ENCODE measurements at places on chromosomes 6 and 20. TPM values are rescaled to one million over a fixed set of nuclear protein-coding genes. Genes with fewer than 3 reads are reported as not detected.

DNA sequence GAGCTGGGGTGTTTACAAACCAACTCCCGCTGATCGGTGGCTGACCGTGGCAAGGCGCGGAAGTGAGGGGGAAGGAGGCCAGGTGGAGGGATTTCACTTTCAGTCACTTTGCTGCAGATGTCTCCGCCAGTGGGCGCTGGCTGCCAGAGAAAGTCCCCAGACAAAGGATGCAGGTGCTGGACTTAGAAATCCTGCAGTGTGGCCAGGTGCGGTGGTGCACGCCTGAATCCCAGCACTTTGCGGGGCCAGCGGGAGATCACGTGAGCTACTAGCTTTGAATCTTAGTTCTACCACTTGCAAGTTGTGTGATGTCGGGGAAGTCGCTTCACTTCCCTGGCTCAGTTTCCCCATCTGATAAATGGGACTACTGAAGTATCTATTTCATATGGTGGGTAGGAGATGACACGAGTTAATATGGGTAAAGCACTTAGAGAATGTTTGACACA, 180.4 kb downstream of the ZNF217 start:
- DNase-seq = peak; percentile 12

GCNT2 gene
- total RNA-seq = 6.2 TPM

- DNase-seq = no peak
Measured at GRCh38 chr6:31438222-31438621, 34.8 kb downstream of the MICA start.

DDO gene
- 5.5 TPM for total RNA-seq

PNPLA1 gene
- not detected for total RNA-seq

EPPIN gene
- not detected for total RNA-seq

DNA sequence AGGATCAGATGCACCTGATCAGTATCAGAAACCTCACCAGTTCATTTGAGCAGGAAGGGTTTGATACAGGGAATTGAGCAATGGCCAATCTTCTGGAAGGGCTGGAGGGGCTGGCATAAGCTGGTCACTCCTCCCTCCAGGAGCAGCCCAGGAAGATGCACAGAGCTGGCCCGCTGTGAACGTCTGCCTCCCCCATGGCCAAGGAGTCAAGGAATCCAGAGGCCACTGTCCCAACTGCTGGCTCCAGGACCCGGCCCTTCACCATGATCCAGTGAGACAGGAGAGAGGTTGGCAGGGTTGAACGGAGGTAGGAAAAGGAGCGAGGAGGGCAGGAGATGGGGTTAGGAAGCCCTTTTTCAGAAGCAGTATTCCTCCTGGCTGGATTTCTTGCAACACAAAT, 113.9 kb upstream of the CST7 start:
- no peak for DNase-seq

DNA sequence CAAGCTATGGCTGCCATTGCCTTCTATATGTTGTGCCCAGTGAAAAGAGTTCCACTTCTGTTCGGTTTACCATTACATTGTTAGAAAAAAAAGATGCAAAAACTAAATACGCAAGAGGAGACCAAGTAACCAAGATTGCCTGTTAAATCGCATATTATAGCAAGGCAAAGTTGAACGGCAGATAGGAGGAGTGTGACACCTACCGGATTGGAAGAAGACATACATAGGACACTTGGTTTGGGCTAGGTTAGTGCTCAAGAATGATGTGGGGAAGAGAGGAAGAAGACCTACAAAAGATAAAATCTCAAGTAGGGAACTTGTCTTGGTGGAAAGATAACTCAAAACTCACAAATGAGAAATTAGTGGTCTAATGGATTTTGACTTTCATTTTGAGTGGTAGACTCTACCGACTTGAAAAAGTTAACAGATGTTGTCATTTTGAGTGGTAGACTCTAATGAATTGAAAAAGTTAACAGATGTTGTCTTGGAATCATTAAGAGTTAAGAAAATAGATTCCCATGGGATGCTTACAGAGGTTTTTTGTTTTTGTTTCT, 95.5 kb downstream of the F13A1 start:
- peak; percentile 52 for DNase-seq

TFAP2C gene
- total RNA-seq = 104 TPM

DNA sequence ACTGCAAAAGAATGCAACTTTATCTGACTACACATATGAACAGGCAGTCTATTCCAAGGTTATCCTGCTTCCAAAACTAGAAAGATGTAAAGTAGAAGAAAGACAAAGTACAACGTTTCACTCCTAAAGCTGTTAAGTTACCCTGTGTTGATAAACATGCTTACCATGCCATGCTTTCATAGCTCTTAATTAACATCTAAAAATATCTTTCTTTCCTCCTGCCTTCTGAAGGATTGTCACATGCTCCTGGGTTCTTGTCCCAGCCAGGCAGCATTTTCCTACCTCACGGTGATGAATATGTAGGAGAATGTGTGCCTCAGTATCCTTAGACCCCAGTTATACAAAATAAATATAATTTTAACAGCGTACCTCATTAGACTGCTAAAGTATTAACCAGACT, 344.6 kb downstream of the SYNE1 start:
- no peak for DNase-seq

DNA sequence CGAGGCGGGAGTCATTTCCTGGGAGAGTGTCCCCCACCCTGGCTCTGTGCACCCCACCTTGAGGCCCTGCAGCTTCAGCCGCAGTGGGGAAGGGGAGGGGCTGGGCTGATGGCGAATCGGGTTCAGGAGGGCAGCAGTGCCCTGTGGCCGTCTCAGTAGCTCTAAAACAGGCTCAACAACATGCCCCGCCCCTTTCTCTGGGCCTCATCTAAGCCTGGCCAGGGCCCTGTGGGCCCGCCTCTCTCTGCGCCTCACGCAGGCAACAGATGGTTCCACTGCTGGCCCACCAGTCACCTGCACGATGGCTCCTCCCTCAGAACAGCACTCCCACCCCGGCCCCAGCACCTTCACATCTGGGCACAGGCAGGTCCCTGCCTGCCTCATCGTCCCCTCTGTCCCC, 30.2 kb downstream of the CHRNA4 start:
- DNase-seq = no peak

MYLIP gene
- 8.3 TPM for total RNA-seq

DNA sequence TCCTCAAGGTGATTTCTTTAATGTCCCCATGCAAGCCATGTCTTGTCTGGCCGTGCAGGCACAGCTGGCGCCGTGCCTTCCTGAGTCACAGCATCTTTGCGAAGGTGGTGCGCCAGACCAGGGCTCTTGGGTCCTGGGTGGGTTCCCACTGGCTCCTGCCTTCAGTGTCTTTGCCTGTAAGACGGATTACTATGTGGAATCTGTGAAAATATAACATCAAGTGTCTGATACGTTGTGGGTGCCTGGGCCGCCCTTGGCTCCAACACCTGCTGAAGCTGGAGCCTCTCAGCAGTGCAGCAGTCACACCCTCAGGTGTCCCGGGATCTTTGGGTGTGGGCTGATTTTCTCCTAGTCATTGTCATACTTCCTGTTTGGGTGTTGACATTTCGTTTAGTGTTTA, 3.2 kb downstream of the OSBPL2 start:
- DNase-seq = no peak

RSPH4A gene
- not detected for total RNA-seq

DNA sequence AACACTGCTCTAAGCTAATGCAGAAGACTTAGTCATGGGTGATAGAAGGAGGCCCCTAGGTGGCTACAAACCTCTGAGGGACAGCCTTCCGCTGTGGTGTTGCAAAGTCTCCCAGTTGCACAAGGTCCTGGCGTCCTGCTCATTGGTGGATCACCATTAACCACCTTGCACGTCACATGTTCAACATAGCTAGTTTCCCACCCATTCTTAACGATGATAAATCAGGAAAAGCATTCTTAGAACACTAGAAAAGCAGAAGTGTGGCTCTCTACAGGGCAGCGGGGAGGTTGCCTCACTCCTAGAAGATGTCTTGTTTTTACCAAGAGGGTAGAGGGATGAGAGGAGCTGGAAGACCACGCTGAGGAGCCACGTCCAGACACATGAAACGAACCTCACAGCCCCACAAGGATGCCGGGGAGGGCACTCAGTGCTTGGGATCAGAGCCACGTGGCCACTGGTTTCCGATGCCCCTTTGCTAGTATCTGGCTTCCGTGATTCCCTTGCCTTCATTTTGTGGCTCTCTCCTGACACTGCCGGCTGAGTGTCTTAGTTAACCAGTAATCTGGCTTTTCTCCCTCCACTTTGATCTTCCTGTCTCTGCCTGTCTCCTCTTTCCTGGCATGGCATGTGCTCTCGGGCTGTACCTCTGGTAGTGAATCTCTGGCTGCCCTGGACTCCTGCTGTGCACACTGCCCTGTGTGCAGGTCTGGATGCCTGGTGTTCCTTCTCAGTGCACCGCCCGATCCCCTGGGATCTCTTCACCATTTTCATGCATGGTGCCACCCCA, 91.4 kb upstream of the NEDD9 start:
- no peak for DNase-seq

DNA sequence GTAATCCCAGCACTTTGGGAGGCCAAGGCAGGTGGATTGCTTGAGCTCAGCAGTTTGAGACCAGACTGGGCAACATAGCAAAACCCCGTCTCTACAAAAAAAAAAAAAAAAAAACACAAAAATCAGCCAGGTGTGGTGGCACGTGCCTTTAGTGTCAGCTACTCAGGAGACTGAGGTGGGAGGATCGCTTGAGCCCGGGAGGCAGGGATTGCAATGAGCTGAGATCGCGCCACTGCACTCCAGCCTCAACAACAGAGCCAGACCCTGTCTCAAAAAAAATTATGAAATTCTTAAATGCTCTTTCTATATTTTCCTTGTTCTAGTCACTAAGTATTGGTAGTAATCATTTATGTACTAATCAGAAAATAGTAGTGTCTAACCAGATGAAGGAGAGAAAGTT, 30.6 kb downstream of the SYTL3 start:
- no peak for DNase-seq

GRCh38 chr6:71333697-71334096, 45.1 kb downstream of the OGFRL1 start:
- DNase-seq = peak; percentile 69

GRCh38 chr6:158934157-158934556, 65.8 kb downstream of the RSPH3 start:
- no peak for DNase-seq
